Activated CD4-positive, alpha-beta T cell treated with anti-CD3 and anti-CD28 coated beads for 4 hours (primary cell): ENCODE measurements at places on chromosomes 3 and 15.

DNA sequence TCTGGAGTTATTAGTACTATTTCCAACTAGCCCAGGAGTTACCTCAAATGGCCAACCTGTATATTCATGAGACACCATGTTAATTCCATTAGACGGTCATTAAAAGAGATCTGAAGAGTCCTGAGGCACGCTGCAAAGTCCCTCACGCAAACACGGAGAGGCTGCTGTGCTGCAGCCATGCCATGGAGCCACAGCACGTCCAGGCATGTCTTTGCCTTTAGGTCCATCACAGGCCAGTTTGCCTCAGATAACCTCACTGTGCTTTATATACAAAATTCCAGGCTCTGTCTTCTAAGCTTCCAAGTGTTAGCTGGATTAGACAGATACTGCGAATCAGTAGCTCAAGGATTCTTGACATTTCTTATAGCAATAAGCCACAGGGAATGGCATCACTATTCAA is 9.8 kb upstream of the PLAAT1 start:
- DNase-seq: no peak

- DNase-seq: no peak
Observed at GRCh38 chr15:70339571-70340493, 242.1 kb upstream of the TLE3 start.

- peak; percentile 64 for DNase-seq
Observed at GRCh38 chr3:115092220-115092791, 54.8 kb downstream of the ZBTB20 start.

- DNase-seq: no peak
Observed at GRCh38 chr3:56916716-56917360, 115.1 kb upstream of the ARHGEF3 start.

DNA sequence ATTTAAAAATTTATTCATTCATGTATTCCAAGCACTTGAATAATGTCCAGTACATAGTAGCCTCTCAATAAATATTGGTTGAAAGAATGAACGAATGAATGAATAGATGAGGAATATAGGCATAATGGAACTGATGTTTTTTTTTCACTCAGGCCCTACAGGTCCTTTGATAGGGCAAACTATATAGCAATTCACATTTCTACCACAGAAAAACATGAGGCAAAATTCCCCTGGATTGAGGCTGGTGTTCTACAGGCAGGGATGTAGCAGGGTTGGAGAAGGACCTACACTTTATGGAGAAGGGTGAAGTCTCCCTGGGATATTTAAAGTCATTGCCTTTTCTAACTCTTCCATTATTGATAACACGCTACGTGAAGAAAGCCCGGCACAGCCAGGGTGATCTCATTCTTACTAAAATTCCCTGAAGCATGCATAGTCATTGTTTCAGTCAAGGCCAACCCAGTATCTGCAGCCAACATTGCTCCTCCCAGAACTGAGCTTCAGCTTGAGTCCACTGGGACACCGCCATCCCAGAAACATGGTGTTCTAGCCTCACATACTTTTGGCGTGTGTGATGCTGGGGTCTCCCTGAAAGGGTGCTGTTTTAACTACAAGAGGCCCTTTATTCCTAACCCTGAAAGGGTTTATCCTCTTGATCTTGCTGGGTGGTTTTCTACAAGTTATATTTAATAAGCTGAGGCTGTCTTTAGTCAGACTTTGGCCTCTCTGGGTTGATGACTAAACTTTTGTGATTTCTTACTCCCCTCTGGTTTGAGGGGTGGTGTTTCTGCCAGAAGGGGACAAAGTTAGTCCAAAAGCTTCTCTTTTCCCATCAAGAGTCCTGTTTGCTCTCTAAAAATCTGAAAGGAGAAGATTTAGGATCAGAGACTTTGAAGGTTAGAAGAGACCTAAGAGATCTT is 25.9 kb upstream of the FBN1 start:
- DNase-seq: no peak

DNA sequence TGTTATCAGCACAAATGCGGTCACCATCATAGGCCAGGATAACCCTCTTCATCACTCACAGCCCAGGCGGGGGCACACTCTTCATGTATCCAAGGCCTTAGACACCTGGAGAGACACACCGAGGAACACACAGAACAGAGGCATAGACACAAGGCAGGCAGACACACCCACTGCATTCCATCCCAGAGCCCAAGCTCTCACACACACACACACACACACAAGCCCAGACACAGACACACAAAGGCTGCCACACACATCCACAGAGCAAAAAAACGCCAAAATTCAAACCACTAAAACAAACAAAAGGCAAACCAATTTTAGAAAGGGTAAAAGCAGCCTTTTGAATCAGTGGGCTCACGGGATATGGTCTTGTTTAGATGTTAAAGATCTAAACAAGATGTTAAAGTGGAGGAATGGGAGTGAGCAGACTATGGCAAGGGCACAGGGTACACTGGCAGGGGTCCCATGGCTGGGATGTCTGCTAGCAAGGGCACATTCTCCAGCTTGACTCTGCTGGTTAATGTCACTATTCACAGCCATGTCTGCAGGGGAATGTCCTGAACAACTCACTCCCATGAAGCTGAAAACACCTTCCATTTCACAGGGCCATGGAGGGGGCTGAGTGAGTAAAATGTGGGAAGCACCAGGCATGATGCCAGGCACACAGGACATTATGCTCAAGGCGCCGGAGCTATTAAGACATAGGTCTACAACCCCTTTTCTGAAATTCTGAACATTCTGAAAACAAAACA is 14.9 kb upstream of the CRABP1 start:
- no peak for DNase-seq

DNA sequence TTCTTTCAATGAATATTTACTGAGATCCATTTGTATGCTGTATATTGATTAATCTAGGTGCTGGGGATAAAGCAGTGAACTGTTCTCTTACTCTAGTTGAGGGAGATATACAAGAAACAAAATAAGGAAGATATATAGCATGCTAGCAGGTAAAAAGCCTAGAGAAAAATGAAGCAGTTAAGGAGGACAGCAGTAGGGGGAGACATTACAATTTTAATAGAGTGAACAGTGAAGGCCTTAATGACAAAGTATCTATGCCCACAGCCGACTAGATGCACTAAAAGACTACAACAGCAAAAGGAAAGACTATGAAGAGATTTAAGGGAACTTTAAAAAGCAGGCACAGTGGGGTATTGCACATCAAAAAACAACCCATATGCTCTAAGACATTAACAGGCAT is 81.4 kb downstream of the XRN1 start:
- no peak for DNase-seq

- no peak for DNase-seq
Observed at GRCh38 chr3:151949706-151950105, 76.3 kb downstream of the SUCNR1 start.

GRCh38 chr3:130392266-130392665 is 46.8 kb downstream of the COL6A5 start:
- no peak for DNase-seq

- no peak for DNase-seq
Observed at GRCh38 chr3:167918008-167918596, 177.6 kb downstream of the GOLIM4 start.

- no peak for DNase-seq
Observed at GRCh38 chr3:120823156-120823555, 80.6 kb downstream of the GTF2E1 start.

DNA sequence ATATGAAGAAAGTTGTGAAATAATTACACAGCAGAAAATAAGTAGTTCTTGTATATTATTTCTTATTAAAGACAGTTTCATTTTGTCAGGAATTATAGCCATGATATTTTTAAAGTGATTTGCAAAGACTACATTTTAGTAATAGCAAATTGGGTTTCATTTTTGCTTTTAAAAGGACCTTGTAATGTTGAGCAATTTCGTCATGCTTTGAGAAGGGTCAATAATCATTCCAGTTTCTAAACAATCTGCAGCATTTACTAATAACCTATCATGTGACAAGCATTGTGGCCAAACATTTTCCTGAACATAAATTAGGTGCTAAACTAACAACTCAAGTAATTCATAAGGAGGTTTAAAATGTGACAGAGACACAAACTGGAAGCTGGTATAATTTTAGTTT is 214.4 kb upstream of the CBLB start:
- no peak for DNase-seq

DNA sequence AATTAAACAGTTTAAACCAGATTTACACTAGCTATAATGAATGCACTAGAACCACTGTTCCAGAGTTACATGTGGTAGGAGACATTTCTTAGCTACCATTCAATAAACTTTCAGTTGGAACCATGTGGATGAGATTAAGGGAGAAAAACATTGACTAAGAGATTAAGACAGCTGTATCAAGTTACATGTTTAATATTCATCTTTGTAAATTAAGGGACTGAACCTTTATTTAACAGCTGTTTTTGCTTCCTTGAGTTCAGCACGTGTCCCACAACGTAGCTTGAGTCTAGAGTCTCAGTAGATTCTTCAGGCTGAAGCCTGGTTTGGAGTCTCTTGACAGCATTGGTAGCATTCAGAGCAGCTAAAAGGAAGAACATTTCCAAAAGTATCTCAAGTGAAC is 27.2 kb upstream of the CFAP44 start:
- DNase-seq: no peak

- DNase-seq: no peak
Observed at GRCh38 chr3:108485146-108485545, 25.2 kb downstream of the MYH15 start.

DNA sequence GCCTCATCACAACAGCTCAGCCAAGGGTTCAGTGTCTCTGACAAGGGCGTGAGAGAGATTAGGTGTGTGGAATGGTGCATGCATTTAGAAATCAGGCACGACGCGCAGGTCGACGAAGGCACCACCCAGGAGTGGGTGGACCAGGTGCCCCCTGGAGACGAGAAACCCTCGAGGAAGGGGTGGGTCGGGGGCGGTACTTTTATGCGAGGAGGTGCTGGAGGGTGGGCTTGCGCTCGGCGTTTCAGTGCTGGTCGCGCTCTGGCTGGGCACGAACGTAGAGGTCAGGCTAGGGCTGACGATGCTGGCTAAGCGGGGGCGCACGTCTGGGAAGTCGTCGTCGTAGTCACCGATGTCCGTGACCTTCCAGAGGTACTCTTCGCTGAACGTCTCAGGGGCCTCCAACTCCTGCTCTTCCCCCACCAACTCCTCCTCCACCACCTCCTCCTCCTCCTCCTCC is 393 bp downstream of the ERICH6 start:
- DNase-seq: peak; percentile 34

DNA sequence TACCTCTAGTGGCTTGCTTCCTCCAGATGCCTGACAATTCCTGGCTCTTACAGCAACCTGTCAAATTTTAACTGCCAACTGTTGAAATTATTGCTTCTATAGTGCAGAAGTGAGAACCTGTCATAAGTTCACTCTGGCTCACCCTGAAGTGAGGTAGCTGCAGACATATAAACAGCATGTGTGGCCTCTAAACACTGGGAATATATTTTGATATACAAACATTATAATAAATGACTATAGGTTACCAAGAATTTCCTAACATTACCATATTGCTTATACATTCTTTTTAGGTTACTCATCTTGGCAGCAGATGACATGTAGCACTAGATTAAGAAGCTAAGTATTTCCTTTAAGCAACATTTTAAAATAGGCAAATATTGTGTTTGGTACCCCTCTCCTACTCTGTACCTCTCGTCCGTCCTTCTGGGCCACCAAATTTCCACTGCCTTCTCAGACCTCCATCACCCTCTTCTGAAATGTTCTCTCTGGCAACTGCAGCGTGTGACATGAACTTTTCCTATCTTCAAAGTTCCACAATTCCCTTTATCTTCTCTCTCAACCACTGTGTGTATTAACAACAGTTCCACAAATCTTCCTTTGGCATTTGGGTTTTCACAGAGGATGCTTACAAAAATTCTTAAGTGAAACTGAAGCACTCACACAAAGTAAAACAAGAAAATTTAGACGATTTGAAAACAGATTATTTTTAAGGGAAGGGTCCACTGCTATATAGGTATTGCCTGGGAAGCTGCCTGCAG is 15.3 kb upstream of the XXYLT1 start:
- no peak for DNase-seq

- no peak for DNase-seq
Observed at GRCh38 chr3:46546896-46547440, 19.1 kb downstream of the LRRC2 start.

- peak; percentile 55 for DNase-seq
Observed at GRCh38 chr15:98779463-98780071, 131.2 kb downstream of the IGF1R start.

GRCh38 chr3:112649478-112649735 is 8.5 kb upstream of the CCDC80 start:
- no peak for DNase-seq

DNA sequence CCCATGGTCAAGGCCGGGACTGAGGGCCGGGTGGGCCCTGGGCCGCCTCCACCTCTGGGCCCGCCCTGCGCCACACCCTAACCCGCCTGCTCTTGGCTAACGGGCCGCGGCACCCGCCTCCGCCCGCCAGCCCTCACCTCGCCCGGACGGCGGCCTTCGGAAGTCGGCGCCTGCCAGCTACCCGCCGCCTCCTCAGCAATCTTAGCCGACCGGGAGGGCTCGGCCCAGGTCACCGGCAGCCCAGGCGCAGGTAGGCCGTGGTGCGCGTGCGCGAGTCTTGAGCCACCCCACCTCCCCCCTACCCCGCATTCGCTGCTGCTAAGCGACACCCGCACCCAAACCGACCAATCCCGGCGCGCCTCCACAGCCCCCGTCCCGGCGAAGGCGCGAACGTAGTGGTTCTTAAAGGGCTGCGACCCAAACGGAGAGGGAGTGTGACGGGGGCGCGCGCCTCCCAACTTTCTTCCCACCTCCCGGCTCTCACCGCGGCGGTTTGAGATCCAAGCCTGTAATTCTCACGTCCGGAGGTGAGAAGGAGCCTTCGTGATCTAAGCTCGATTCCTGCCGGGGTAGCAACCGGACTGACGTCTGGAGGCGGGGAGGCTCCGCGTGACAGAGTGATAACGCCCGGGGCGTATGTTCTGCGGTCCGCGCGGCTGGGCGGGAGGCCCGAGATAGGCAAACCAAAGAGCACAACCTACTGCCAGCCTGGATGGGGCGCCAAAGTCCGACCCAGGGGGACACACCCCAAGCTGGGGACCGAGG is at the start of gene SEC22C:
Gene SEC22C (minus strand): TSS at position 259 of the 765 bp plus-strand sequence. CDS start 12,921 bp downstream, outside the sequence.
- peak; percentile 95 for DNase-seq

DNA sequence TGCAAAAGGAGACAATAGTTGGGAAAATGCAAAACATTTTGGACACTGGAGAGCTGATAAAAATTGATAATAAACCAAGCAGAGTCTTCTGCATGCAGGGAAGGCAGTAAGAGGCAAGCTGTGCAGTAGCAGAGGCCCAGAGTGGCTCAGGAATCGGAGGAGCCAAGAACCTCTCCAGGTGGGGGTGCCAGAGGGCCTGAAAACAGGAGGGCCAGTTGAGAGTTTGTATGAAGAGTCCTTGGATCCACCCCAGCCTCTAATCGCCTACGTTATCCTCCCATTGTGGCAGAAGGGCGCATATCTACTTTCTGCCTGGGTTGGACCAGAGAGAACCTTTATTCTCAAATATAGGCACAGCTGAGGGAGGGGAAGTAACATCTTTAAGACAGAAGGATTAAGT is 48.9 kb upstream of the RBP1 start:
- no peak for DNase-seq

DNA sequence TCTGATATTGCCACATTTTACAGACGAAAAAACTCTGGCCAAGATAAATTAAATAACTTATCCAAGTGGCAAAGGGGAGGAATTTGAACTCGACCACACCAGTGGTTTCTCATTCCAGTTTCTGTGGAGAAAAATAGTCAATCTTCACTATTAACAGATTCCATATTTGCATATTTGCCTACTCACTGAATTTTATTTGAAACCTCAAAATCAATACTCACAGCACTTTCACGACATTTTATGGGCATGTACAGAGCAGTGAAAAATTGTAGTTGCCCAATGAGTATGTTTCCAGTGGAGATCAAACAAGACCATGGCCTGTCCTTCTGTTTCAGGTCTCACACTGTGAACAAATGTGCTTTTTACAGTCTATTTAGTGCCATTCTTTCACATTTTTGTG is 374.3 kb downstream of the MAGI1 start:
- no peak for DNase-seq
